Skin of body (tissue), 3 donors: ENCODE measurements at places on chromosomes 6 and 20.
A peak's percentile ranks its signal among the peaks of the same experiment; 100 is the strongest.

- DNase-seq: no peak
These were observed 330.8 kb upstream of the DEFB112 start for GRCh38 chr6:50380406-50381098.

DNA sequence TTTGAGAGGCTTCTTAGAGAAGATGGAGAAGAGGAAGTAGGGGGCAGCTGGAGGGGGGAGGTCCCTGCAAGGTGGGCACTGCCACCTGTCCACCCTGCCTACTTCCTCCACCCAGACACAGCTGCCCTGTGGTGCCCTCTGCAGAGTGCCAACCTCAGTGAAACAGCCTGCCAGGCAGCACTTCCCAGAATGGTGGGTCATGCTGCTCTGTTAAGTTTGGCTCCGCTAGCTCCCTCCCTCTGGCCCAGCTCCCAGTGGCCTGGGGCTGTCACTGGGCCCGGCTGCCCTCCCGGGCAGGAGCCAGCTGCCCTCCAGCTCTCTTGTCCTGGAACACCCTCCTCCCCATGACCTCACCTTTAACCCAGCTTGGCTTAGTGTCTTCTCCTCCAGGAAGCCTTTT, 5.1 kb upstream of the EPB41L1 start:
- no peak for DNase-seq

DNA sequence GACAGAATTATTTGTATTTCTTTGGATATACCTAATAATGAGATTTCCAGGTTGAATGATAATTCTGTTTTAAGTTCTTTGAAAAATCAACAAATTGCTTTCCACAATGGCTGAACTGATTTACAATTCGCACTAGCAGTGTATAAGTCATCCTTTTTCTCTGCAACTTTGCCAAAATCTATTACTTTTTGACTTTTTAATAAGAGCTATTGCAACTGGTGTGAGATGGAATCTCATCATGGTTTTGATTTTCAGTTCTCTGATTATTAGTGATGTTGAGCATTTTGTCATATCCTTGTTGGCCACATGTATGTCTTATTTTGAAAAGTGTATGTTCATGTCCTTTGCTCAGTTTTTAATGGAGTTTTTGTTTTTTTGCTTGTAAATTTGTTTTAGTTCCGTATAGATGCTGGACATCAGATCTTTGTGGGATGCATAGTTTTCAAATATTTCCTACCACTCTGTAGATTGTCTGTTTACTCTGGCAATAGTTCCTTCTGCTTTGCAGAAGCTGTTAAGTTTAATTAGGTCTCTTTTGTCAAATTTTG, 409.8 kb upstream of the CITED2 start:
- no peak for DNase-seq

GRCh38 chr6:36493859-36494258, 51.1 kb downstream of the KCTD20 start:
- DNase-seq: no peak

DNA sequence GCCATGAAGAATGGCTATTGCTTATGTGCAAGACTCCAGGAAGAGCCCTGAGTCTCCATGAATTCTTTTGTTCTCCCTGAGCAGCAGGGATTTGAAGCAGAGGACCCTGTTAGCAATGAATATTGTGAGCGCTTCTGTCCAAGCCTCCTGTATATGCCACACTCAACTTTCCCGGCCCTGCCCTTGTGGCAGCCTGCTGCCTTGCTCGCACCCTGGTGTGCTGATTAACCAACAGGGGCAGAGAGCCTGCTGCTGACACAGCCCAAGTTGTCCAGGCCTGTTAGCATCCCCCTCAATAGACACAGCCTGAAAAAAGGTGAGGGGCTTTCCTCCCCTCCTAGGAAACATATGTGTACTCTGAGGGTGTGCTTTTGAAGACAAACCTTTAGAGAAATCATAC, 131.4 kb downstream of the BMP2 start:
- no peak for DNase-seq

- no peak for DNase-seq
These were observed 124.5 kb downstream of the IMPG1 start for GRCh38 chr6:75947935-75948334.

GRCh38 chr6:121309768-121310469, 24.4 kb downstream of the TBC1D32 start:
- no peak for DNase-seq

DNA sequence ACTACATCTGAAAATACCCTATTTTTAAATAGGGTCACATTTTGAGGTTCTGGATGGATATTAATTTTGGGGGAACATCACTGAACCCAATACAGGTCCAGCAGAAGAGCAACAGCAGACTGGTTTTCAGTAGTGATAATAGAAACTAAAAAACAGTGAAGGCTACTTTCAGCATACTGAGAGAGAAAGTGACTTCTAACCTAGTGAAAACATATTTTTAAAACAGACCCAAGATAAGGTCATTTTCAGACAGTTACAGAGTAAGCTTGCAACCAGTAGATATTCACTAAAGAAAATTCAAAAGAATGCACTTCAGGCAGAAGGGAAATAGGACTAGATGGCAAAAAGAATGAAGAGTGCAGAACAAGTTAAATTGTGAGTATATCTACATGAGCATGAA, 42.0 kb upstream of the TMEM244 start:
- no peak for DNase-seq

- no peak for DNase-seq
These were observed 63.1 kb upstream of the PHACTR1 start for GRCh38 chr6:12653486-12653885.

DNA sequence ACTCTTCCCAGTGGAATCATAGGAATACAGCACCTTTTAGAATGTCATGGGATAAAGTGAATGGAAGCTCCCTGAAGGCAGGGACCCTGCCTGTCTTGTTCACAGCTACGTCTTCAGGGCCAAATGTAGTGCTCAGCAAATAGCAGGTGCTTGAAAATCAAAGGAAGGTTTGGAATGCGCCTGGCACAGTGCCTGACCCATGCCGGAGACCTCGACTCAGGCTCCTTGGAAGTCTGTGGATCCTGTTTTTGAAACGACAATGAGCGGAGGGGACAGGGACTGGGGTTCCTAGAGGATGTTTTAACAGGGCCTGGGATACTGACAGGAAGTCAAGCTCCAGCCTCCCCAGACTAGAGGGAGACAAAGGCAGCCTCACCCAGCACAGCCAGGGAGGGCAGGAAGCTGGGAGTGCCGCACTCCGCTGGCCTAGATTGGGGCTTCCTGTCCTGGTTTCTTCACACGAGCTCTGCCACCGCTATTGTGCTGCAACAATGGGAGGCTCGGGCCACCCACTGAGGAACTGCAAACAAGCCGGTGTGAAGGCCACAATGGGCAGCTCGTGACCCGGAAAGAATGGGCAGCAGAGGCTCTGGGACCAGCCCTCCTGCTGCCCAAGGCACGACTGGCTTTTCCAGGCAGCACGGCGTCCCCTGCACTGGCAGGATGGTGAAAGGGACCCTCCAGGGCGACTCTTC, 76.7 kb downstream of the PREX1 start:
- DNase-seq: peak; percentile 20

GRCh38 chr20:16240355-16240754, 332.9 kb downstream of the KIF16B start:
- DNase-seq: no peak

GRCh38 chr6:50330963-50331362, 281.2 kb upstream of the DEFB112 start:
- no peak for DNase-seq

GRCh38 chr6:119307056-119307455, 42.5 kb downstream of the MAN1A1 start:
- DNase-seq: no peak
